Activated CD4-positive, alpha-beta T cell treated with anti-CD3 and anti-CD28 coated beads for 36 hours (primary cell): ENCODE measurements at places on chromosomes 7 and 10. TPM values are rescaled to one million over a fixed set of nuclear protein-coding genes. Genes with fewer than 3 reads are reported as not detected.

DNA sequence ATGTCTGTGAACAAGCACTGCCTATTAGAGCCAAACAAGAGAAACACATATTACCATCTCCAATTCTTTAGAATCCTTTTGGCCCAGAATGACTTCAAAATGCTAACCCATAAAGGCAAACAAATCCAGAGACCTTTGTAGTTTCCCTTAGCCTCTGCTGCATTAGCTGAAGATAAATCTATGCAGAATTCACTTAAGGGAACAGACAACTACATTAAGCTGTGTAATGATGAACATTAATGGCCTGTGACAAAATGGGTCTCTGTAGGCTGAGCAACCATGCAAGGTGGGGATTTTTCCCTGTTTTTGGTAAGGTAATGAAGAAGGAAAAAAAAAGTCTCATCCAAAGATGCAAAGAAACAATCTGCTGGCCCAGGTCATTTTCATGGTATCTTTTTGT lies 411.6 kb downstream of the EXOC4 start:
- no peak for DNase-seq

DNA sequence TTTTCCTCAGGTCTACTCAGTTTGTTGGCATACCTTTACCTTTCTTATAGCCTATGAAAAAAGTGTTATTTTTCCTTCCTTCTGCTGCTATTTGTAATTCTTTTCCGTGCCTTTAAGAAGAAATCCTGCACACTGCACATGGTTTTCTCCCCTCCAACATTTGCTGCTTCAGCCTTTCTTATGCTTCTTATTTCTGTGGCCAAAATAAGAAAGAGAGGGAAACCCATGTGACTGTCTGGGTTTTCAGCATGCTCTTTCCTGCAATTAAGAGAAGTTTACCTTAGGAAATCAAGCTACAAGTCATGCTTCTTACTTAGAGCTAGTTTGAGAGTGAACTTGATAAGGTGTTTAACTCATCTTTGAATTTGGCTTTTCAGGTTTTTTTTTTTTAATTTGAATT lies 11.0 kb downstream of the TBC1D12 start:
- DNase-seq, result no peak

- DNase-seq, result no peak
Measured at GRCh38 chr7:71518880-71519279, 386.9 kb downstream of the GALNT17 start.

The ZNF117 gene
- total RNA-seq, result 6.2 TPM

The VWA2 gene
- not detected for total RNA-seq

- DNase-seq, result no peak
Measured at GRCh38 chr7:30389791-30390190, 88.8 kb downstream of the NOD1 start.

DNA sequence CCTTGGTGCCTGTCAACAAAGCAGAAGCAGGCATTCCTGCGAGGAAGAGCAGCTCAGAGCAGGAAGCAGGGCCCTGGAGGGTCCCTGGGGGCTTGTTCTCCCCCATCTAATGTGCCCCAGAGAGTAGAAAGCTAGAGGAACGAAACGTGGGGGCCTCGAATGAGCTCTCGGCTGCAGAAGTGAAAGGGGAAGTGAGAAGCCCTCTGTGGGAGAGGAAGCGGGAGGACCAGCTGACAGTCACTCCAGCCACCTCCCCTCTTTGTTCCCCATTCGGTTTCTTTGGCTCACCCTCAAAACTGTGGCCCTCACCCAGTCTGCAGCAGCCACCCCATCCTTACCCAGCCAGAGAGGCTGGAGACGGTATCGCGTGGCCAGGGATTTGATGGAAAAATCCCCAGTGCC lies 25.0 kb downstream of the C10orf105 start:
- DNase-seq, result peak; percentile 42

- no peak for DNase-seq
Measured at GRCh38 chr10:6162589-6163356, 40.0 kb upstream of the PFKFB3 start.

GRCh38 chr10:129194181-129194870 lies 272.7 kb upstream of the MGMT start:
- DNase-seq, result no peak

GRCh38 chr7:117023325-117023854 lies 70.1 kb downstream of the ST7 start:
- DNase-seq, result no peak

GRCh38 chr7:39624442-39624807 lies 1.1 kb downstream of the RALA start:
- DNase-seq, result peak; percentile 46

DNA sequence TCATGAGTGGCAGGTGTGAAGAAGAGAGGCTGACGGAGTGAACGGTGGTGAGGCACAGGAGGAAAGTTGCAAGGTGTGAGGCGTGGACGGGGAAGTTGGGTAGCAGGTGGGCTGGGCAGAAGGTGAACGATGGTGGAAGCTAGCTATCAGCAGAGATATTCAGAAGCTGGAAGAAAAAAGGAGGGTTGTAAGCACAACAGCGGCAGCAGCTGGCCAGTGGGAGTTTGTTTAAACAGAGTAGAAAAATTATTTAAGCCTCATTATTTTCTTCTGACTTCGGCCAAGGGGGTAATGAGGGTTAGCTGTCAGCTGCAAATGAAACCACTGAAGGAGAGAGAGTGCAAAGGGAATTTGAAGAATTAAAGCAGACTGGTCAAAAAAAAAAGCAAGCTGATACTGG lies 62.1 kb upstream of the PRKAR2B start:
- DNase-seq, result no peak

DNA sequence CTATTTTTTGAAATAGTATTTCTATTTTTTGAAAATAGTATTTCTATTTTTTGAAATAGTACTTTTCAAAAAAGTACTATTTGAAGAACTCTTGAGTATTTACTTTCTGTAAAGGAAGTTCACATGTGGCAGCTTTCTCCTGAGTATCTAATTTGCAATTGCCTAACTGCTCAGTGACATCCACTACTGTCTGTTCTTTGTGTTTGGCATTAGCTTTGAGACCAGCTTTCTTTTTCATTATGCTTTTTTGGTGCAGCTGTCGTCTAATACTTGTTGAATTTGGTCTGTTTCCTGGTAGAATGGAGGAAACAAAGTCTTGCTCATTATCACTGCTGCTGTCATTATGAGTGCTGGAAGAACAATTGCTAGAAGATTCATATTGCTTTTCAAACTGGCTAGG lies 99.1 kb downstream of the BMPR1A start:
- DNase-seq, result no peak

DNA sequence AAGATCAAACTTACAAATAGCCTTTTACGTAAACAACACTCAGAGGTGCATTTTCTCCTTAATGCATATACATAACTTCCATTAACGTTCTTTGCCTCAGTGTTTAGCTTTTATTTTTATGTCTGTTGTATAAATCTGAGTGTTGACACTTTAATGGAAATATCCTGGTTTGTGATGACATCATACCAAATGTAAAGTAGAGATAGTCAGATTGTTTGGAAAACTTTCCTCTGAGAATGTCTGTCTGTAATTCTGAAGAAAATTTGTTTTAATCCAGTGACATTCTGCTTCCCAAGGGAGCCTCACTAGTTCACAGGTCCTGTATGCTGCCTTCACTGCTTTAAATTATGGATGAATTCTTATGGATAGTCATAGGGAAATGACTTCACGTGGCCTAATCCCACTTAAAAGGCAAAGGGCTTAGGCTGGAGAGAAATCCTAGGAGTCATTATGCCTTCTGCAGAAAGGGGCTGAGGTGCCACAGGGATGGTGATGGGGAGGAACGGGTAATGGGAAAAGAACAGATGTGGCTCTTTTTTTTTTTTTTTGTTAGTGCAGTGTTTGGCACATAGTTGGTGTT lies 93.2 kb downstream of the DNAJB9 start:
- no peak for DNase-seq

- no peak for DNase-seq
Measured at GRCh38 chr10:73639286-73639685, 2.0 kb downstream of the MYOZ1 start.

The TMEM130 gene
- total RNA-seq, result not detected

DNA sequence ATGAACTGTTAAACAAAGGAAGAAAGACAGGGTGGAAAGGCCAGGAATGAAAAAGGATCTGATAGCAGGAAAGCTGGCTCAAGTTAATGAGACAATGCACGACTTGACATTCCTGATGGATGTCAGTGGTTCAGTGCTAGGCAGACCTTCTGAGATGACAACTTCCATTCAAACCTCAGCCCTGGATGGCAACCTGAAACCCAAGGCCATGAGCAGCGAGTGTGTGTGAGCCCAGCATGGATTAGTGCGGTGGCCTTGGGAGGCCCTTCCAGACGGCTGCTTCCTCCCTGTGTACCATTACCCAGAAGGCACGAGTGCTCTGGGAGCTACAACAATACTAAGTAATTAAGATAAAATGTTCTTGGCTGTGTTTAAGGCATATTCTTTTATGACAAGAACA lies 18.8 kb downstream of the TRIL start:
- DNase-seq, result no peak
